ENCODE measurements at places on chromosomes 2 and 18. TPM values are rescaled to one million over a fixed set of nuclear protein-coding genes. Genes with fewer than 3 reads are reported as not detected.

RBM43 gene
- total RNA-seq: 1.3 TPM

RAB6C gene
- total RNA-seq: not detected

UGT1A5 gene
- not detected for total RNA-seq

TRIM54 gene
- 261 TPM for total RNA-seq

NLRC4 gene
- 0.57 TPM for total RNA-seq

CROCC2 gene
- not detected for total RNA-seq

HOXD10 gene
- total RNA-seq: not detected

DNA sequence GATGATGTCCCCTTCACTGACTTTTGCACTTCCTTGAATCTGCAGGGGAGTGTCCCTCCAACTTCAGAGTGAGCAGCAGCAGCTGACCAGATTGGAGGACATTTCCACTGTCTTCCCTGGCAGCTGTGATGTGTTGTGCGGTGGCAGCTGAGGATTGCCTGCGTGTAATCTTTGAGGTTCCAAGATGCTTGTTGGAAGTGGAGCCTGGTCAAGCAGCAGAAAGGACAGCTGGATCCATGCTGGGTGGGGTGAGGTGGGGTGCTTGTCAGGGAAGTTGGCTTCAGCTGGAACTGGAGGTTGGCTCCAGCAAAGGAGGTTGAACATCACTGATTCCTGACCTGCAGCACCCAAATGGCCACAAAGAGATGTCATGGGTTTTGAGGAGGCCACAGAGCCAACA lies 64.8 kb downstream of the ST3GAL5 start:
- no peaks in the 10 kb centered on the region for H3K36me3 ChIP-seq
- no peaks in the 10 kb centered on the region for H3K4me1 ChIP-seq
- H3K27ac ChIP-seq: no peak overlapping the region
- H3K27me3 ChIP-seq: no peaks in the 10 kb centered on the region
- H3K4me3 ChIP-seq: no peak overlapping the region

- H3K36me3 ChIP-seq: no peaks in the 10 kb centered on the region
- DNase-seq: no peak
- H3K4me1 ChIP-seq: no peaks in the 10 kb centered on the region
- H3K27ac ChIP-seq: no peak overlapping the region
These were observed 34.5 kb upstream of the L3MBTL4 start for GRCh38 chr18:6449213-6449612.

GRCh38 chr2:224162122-224162521 lies 123.0 kb upstream of the SERPINE2 start:
- DNase-seq: no peak
- H3K4me3 ChIP-seq: no peak overlapping the region
- H3K4me1 ChIP-seq: no peaks in the 10 kb centered on the region
- no peak overlapping the region for H3K27ac ChIP-seq
- no peaks in the 10 kb centered on the region for H3K36me3 ChIP-seq

GRCh38 chr2:122960759-122961641 lies 1064.1 kb upstream of the CNTNAP5 start:
- no peaks in the 10 kb centered on the region for H3K4me1 ChIP-seq
- DNase-seq: peak; percentile 8
- H3K36me3 ChIP-seq: no peaks in the 10 kb centered on the region
- H3K27ac ChIP-seq: no peak overlapping the region
- no peak overlapping the region for H3K4me3 ChIP-seq
- H3K27me3 ChIP-seq: no peaks in the 10 kb centered on the region

- no peak for DNase-seq
- peaks cover 30% of the 10 kb centered on the region for H3K4me1 ChIP-seq
- peaks cover 5% of the 10 kb centered on the region for H3K36me3 ChIP-seq
- no peak overlapping the region for H3K27ac ChIP-seq
- no peak overlapping the region for H3K4me3 ChIP-seq
These were observed 44.5 kb upstream of the MAP4K3 start for GRCh38 chr2:39481611-39482010.

DNA sequence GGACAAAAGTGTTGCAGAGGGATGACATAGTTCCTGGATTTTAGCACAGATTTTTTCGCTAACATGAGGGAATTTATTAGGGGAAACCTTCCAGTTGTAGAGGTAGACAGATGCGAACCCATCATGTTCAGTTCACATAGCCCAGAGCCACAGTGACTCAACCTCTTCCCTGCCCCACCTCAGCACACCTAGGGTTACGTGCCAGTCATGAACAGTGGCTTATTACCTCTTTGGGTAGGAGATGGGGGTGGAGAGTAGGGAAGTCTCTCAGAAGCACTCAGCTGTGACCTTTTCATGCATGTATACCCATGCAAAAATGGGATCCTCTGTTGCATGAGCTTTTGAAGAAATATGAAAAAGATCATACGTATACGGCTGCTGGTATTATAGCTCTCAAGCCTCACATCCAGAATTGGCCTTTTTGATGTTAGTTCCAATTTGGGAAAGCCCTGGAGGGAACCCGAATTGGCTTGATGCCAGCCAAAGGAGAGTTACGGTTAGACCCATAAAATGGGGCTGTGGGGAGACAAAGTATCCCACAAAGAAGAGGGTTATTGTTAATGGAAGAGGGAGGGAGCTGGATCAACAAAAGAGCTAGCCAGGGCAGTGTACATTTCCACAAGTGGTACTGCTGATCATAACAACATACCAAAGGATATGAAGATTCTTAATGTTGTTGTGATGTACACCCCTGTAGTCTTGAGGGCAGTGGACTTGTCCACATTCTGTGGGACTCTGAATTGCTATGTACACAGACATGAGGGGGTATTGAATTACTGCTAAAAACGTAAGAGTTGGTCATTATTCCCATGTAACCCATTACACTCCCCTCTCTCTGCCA lies 4.9 kb downstream of the TANC1 start:
- H3K4me1 ChIP-seq: peaks cover 63% of the 10 kb centered on the region
- no peaks in the 10 kb centered on the region for H3K36me3 ChIP-seq
- no peak overlapping the region for H3K27ac ChIP-seq
- H3K4me3 ChIP-seq: no peak overlapping the region
- H3K27me3 ChIP-seq: no peaks in the 10 kb centered on the region

GRCh38 chr2:203973000-203973399 lies 36.4 kb downstream of the ICOS start:
- H3K27ac ChIP-seq: no peak overlapping the region
- DNase-seq: no peak

DNA sequence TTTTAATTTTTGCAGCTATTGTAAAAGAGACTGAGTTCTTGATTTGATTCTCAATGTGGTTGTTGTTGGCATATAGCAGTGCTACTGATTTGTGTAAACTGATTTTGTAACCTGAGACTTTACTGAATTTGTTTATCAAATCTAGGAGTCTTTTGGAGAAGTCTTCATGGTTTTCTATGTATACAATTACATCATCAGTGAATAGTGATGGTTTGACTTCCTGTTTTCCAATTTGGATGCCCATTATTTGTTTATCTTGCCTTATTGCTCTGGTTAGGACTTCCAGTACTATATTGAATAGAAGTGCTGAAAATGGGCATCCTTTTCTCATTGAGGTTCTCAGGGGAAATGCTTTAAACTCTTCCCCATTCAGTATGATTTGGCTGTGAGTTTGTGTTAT lies 99.7 kb downstream of the GULP1 start:
- H3K36me3 ChIP-seq: no peaks in the 10 kb centered on the region
- H3K4me1 ChIP-seq: no peaks in the 10 kb centered on the region
- no peak overlapping the region for H3K4me3 ChIP-seq
- H3K27me3 ChIP-seq: no peaks in the 10 kb centered on the region
- H3K27ac ChIP-seq: no peak overlapping the region
- no peak for DNase-seq

DNA sequence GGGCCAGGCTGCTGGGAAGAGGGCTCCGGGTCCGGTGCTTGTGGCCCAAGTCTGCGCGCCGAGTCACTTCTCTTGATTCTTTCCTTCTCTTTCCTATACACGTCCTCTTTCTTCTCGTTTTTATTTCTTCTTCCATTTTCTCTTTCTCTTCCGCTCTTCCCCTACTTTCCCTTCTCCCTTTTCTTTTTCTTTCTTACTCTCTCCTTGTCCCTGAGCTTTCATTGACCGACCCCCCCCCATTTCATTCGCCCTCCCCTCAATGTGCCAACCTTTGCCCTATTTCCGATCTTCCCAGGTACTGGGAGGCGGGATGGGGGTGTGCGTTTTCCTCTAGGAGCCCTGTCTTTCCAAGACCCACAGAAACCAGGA lies 1.8 kb downstream of the ONECUT2 start:
- no peak overlapping the region for H3K27ac ChIP-seq
- no peaks in the 10 kb centered on the region for H3K36me3 ChIP-seq
- H3K4me3 ChIP-seq: peak overlapping the region; percentile 35
- H3K27me3 ChIP-seq: peaks cover 96% of the 10 kb centered on the region
- peaks cover 64% of the 10 kb centered on the region for H3K4me1 ChIP-seq

GRCh38 chr2:27216416-27217137 lies 592 bp upstream of the CAD start:
- H3K4me3 ChIP-seq: peak overlapping the region; percentile 66
- H3K27ac ChIP-seq: no peak overlapping the region

DNA sequence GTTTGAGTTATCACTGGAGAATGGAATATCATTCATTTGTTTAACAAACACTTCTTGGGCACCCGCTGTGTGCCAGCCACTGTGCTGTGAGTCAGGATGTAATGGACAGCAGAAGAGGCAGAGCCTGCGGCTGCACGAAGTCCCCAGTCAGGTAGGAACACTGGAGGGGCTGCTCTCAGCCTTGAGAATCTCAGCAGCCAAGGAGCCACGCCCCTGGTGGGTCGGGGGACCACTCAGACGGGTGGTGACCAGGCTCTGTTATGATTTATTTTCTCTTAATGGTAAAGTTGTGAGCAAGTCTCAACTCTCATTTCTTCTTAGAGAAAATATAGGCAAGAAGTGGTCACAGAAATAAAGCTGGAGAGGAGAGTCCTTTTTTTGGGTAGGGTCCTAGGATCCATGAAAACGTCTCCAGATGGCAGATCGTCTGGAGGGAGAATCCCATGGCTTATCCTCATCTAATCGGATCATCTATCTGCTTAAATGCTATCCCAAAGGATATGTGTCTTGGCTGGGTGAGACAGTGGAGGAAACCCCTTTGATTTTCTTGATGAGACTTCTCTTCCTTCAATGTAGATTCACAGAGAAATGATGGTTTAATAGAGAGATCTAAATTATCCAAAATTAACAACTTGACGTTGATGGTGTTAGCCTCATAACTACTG lies 129.1 kb upstream of the LGALSL start:
- no peaks in the 10 kb centered on the region for H3K27me3 ChIP-seq
- H3K36me3 ChIP-seq: no peaks in the 10 kb centered on the region
- H3K4me3 ChIP-seq: no peak overlapping the region
- no peak overlapping the region for H3K27ac ChIP-seq
- H3K4me1 ChIP-seq: peaks cover 25% of the 10 kb centered on the region
- no peak for DNase-seq

DNA sequence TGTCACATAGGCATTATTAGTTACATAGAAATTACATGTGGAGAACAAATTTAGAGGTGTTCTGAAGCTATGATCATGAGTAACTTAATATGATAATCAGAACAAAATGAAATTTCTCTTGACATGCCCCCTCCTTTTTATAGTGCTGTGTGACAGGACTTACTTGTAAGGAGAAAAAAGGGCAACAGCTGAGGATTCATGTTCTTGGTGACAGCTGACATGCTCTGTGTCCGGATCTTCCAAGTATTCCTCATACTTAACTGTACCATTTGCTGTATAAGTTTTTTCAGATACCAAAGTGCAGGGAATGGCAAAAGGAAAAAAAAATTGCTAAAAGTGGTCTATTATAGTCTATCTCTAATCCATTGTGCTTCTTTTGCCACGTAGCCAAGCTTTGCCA lies 3.5 kb upstream of the MYL1 start:
- H3K4me3 ChIP-seq: no peak overlapping the region
- no peaks in the 10 kb centered on the region for H3K36me3 ChIP-seq
- no peak overlapping the region for H3K27ac ChIP-seq
- DNase-seq: no peak
- H3K4me1 ChIP-seq: no peaks in the 10 kb centered on the region

DNA sequence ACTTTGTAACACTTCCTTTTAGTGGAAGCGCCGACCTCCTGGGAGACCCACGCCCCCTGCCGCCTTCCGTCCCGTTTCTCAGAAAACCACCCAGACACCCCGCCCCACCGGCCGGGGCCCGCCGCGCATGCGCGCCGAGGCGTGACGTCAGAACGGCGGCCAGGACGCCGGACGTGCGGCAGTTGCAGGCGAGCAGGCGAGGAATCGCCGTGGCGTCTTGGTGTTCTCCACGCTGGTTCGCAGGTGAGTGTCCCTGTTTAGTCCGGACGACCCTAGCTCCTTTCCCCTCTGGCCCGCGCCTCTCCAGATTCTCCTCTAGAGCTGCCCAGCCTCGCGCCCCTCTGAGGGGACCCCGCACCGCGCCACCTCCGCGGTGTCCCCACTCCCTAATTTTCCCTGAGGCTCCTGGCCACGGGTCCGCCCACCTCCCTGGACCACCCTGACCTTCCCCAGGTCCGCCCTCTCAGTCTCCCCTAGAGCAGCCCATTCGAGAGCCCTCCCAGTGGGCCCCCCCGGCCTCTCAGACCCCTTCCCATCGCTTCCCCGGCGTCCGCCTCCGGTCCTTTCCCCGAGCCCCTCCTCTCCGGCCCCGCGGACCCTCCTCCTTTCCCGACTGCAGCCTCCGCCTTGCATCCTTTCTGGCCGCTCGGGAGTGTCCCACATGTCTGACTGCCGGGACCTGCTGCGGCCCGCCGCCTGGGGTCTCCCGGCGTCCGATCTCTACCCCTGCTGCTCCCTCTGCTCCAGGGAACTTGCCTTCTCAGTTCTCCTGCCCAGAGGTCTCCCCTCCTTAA lies at the start of gene PLEKHB2:
PLEKHB2 (plus strand) TSS at position 181 of the 794 bp plus-strand sequence. CDS start 15,606 bp downstream, outside the sequence.
- no peaks in the 10 kb centered on the region for H3K36me3 ChIP-seq
- peak within 1 kb of the TSS; percentile 92 for H3K27ac ChIP-seq
- peak; percentile 93 for DNase-seq

DNA sequence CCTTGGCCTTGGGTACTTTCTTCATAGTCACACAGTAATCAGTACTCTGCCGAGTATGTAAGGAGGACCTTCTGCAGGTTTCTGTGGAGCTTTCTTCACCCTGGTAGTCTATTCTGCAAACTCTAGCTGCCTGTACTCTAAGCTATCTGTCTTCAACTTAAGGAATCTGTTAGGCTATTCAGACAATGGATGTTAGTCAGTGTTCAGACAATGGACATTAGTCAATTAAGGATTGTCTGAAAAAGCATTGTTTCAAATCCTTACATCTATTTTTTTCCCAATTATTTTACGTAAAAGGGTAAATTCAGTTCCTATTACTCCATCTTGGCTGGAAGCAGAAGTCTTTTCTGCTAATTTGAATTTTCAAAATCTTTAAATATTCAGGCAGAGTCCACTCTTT lies 75.7 kb downstream of the WDR7 start:
- H3K27me3 ChIP-seq: no peaks in the 10 kb centered on the region

- H3K4me1 ChIP-seq: peaks cover 26% of the 10 kb centered on the region
- H3K36me3 ChIP-seq: no peaks in the 10 kb centered on the region
- peak; percentile 15 for DNase-seq
- no peak overlapping the region for H3K4me3 ChIP-seq
- peak overlapping the region; percentile 29 for H3K27ac ChIP-seq
These were observed 169.6 kb downstream of the KCNS3 start for GRCh38 chr2:18047896-18048657.

- H3K4me3 ChIP-seq: no peak overlapping the region
- no peak for DNase-seq
- H3K36me3 ChIP-seq: no peaks in the 10 kb centered on the region
- H3K27ac ChIP-seq: no peak overlapping the region
- no peaks in the 10 kb centered on the region for H3K4me1 ChIP-seq
These were observed 367.4 kb upstream of the MYT1L start for GRCh38 chr2:2698182-2699120.

- H3K4me3 ChIP-seq: no peak overlapping the region
- H3K27ac ChIP-seq: no peak overlapping the region
- H3K27me3 ChIP-seq: peaks cover under 1% of the 10 kb centered on the region
- no peaks in the 10 kb centered on the region for H3K36me3 ChIP-seq
- no peak for DNase-seq
These were observed 9.9 kb upstream of the RAPGEF4 start for GRCh38 chr2:172725746-172726145.

GRCh38 chr2:189411860-189412259 lies 29.4 kb upstream of the WDR75 start:
- H3K27me3 ChIP-seq: no peaks in the 10 kb centered on the region
- DNase-seq: no peak
- peak overlapping the region; percentile 36 for H3K27ac ChIP-seq
- H3K4me3 ChIP-seq: no peak overlapping the region
- H3K36me3 ChIP-seq: no peaks in the 10 kb centered on the region
